ENCODE measurements at places on chromosomes 7 and 10. TPM values are rescaled to one million over a fixed set of nuclear protein-coding genes. Genes with fewer than 3 reads are reported as not detected.

The GIMAP8 gene
- polyA plus RNA-seq: 22.9 TPM

The TRPV6 gene
- polyA plus RNA-seq: 7.0 TPM

The MOGAT3 gene
- 0.07 TPM for polyA plus RNA-seq

The SRGN gene
- polyA plus RNA-seq: 35.1 TPM

The SPDYE1 gene
- polyA plus RNA-seq: 1.4 TPM

The NPFFR1 gene
- 0.46 TPM for polyA plus RNA-seq

The MET gene
- 24.7 TPM for polyA plus RNA-seq

The COBL gene
- polyA plus RNA-seq: 5.9 TPM

The INA gene
- polyA plus RNA-seq: 0.47 TPM

The ARID5B gene
- polyA plus RNA-seq: 51.5 TPM

The CPN1 gene
- not detected for polyA plus RNA-seq

The METTL27 gene
- polyA plus RNA-seq: 6.4 TPM

The LIPN gene
- polyA plus RNA-seq: not detected

The AUTS2 gene
- 95.8 TPM for polyA plus RNA-seq

The CLIP2 gene
- polyA plus RNA-seq: 27.2 TPM

The ZNF518A gene
- 49.9 TPM for polyA plus RNA-seq

The DIP2C gene
- polyA plus RNA-seq: 19.9 TPM

The DOCK1 gene
- 77.7 TPM for polyA plus RNA-seq

The SPDYE16 gene
- polyA plus RNA-seq: 4.9 TPM

The GIMAP7 gene
- 28.7 TPM for polyA plus RNA-seq

The TMEM139 gene
- polyA plus RNA-seq: 9.0 TPM

The PRF1 gene
- polyA plus RNA-seq: 5.7 TPM

The ORAI2 gene
- 13.9 TPM for polyA plus RNA-seq

Measured in left lung (tissue), 14 donors.